ENCODE measurements at places on chromosomes 3 and 15. TPM values are rescaled to one million over a fixed set of nuclear protein-coding genes. Genes with fewer than 3 reads are reported as not detected.
A peak's percentile ranks its signal among the peaks of the same experiment; 100 is the strongest.

GTF2E1 gene
- 16.8 TPM for total RNA-seq

DNA sequence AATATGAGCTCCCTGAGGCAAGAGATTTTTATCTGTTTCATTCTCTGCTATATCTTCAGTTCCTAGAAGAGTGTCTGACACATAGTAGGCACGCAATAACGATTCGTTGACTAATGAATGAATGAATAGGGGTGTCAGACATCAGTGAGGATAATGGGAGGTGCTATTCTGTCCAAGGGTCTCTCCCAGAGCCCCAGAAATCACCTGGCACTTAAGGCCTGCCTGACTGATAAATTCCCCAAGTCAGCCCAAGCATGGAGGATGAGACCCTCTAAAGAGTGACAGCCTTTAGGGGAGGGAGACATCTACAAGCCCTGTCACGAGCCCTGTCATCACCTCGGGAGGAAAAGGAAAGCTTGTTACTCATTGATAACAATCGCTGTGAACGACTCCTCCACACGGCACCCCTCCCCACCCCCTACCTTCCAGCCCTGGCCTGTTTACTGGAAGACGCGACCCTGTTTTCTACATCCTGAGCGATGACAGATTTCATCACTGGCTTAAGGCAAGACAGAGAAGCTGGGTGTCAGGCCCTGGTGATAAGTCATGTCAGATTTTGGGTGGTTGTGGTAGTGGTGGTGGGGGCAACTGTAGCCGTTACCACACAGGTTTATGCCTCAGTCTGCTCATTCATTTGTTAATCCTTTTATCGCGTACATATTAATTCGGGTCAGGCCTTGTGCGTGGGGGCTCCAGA, 23.1 kb downstream of the BHLHE40 start:
- H3K27ac ChIP-seq = no peak overlapping the region
- H3K36me3 ChIP-seq = no peaks in the 10 kb centered on the region
- no peaks in the 10 kb centered on the region for H3K4me1 ChIP-seq
- no peak for DNase-seq
- no peaks in the 10 kb centered on the region for H3K27me3 ChIP-seq
- no peak overlapping the region for H3K4me3 ChIP-seq

DNA sequence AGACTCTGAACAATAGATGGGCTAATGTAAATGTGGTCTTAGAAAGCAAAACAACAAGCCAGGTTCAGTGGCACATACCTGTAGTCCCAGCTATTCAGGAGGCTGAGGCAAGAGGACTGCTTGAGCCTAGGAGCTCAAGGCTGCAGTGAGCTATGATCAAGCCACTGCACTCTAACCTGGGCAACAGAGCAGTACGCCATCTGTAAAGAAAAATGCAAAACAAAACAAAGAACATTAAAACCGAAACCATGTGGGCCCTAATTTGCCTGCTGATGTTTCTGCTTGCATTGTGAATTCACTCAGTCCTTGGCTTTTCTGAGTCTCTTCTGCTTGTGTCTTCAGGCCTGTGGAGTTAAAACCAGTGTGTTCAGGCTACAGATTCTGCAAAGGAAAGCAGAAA, 56.7 kb downstream of the CCNL1 start:
- H3K4me1 ChIP-seq = peaks cover 4% of the 10 kb centered on the region
- H3K27ac ChIP-seq = no peak overlapping the region
- H3K4me3 ChIP-seq = no peak overlapping the region
- H3K36me3 ChIP-seq = no peaks in the 10 kb centered on the region
- no peaks in the 10 kb centered on the region for H3K27me3 ChIP-seq

GRCh38 chr15:52351206-52351908, 55.8 kb upstream of the MYO5C start:
- DNase-seq = no peak
- H3K36me3 ChIP-seq = peaks cover 13% of the 10 kb centered on the region
- no peak overlapping the region for H3K4me3 ChIP-seq
- H3K27ac ChIP-seq = no peak overlapping the region
- no peaks in the 10 kb centered on the region for H3K4me1 ChIP-seq

- H3K4me1 ChIP-seq = no peaks in the 10 kb centered on the region
- H3K27ac ChIP-seq = no peak overlapping the region
- peak; percentile 71 for DNase-seq
Observed at GRCh38 chr15:77840991-77841775, 208.5 kb upstream of the LINGO1 start.

DNA sequence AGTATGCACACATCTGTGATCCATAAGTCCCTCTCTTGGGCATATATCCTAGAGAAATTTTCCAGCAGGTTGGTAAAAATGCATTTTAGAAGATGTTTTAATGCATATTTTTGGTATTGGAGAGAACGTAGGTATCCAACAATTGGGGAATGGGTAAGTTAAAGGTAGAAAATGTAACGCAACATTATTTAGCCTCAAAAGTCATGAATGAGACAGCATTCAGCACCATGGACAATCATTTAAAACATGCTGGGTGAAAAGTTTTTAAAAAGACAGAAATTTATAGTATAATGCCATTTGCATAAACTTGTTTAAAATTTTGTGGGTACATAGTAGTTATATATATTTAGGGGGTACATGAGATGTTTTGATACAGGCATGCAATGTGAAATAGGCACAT, 43.4 kb downstream of the TRIM69 start:
- no peak for DNase-seq
- H3K36me3 ChIP-seq = no peaks in the 10 kb centered on the region
- H3K4me3 ChIP-seq = no peak overlapping the region
- H3K27me3 ChIP-seq = no peaks in the 10 kb centered on the region

DNA sequence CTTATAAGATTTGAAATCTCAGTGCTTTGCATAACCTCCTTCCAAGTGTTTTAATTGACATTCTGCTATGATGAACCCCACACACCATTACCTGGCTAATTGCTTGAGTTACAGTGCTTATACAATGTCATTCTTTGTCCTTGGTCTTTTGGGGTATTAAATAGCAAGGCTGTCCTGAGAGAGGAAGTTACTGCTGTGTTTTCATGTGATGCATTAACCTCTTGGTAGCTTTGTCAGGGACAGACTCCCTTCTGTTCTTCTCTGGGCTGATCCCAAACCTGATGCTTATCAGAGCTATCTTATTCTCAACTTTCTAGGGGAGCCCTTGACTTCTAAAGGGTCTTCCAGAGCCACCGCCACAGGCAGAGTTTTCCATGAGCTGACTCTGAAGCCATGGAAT, 12.4 kb upstream of the OTOL1 start:
- no peaks in the 10 kb centered on the region for H3K27me3 ChIP-seq
- no peak overlapping the region for H3K4me3 ChIP-seq
- H3K4me1 ChIP-seq = no peaks in the 10 kb centered on the region
- H3K36me3 ChIP-seq = no peaks in the 10 kb centered on the region
- no peak overlapping the region for H3K27ac ChIP-seq

GRCh38 chr15:99438224-99438585, 127.6 kb upstream of the MEF2A start:
- peak; percentile 44 for DNase-seq
- H3K4me1 ChIP-seq = peaks cover 54% of the 10 kb centered on the region
- H3K4me3 ChIP-seq = no peak overlapping the region
- H3K27ac ChIP-seq = no peak overlapping the region

DNA sequence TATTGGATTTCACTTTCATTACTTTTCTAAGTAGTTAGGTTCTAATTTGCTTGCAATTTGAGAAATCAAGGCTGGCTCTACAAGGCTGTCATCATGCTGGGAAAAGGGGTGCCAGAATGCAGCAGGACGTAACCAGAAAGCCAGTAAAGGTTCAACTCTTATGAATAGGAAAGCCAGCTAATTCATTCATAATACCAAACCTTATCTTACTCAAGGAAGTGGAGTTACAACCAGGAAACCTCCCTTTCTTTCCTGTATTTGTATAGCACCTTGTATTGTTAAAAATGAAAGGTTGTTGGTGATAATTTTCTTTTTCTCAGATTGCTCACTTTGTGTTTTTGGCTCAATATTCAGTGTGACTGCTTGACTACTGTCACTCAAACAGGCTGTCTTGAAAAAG, 109.4 kb downstream of the FILIP1L start:
- peaks cover 13% of the 10 kb centered on the region for H3K4me1 ChIP-seq
- no peak overlapping the region for H3K27ac ChIP-seq
- H3K36me3 ChIP-seq = no peaks in the 10 kb centered on the region
- no peak for DNase-seq
- no peaks in the 10 kb centered on the region for H3K27me3 ChIP-seq

DNA sequence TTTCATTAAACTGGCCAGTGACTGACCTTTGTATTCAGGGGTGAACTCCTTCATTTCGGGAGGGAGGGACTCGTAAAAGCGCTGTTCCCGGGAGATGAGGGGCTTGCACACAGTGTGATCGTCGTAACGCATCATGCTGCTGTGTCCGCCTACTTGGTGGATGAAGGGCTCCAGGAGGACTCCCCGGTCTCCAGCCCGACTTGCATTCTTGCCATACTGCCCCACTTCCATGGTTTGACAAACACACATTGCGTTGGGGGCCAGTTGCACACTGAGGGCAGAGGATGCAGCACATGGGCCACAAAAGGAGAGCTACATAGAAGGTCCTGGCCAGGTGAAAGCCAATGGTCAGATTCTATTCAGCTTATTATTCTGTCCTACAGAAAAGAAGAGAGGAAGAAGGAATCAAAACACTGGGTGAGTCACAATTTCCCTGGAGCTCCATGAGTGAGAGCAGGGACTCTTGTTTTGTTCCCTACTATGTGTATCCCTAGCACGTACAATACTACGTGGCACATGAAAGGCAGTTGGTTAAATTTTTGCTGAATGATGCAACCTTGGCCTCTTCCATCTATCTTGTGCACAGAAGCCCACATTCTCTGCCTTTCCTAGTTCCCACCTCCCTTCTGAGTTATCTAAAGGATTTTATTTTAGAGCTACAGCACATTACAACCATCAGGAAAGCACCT, 24.2 kb upstream of the GMPPB start:
- H3K4me1 ChIP-seq = peaks cover 1% of the 10 kb centered on the region
- no peaks in the 10 kb centered on the region for H3K27me3 ChIP-seq
- no peak for DNase-seq
- H3K4me3 ChIP-seq = no peak overlapping the region

- no peaks in the 10 kb centered on the region for H3K36me3 ChIP-seq
- no peaks in the 10 kb centered on the region for H3K4me1 ChIP-seq
- DNase-seq = no peak
- no peaks in the 10 kb centered on the region for H3K27me3 ChIP-seq
- no peak overlapping the region for H3K4me3 ChIP-seq
Observed at GRCh38 chr15:50275908-50276307, 10.4 kb upstream of the HDC start.

DNA sequence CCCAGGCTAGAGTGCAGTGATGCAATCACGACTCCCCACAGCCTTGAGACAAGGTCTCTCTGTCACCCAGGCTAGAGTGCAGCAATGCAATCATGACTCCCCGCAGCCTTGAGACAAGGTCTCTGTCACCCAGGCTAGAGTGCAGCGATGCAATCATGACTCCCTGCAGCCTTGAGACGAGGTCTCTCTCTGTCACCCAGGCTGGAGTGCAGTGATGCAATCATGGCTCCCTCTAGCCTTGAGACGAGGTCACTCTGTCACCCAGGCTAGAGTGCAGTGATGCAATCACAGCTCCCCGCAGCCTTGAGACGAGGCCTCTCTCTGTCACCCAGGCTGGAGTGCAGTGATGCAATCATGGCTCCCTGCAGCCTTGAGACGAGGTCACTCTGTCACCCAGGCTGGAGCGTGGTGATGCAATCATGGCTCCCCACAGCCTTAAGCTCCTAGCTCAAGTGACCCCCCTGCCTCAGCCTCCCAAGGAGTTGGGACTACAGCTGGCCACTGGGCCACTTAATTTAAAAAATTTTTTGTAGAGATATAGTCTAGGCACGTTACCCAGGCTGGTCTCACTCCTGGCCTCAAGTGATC, 26.1 kb downstream of the TFRC start:
- no peaks in the 10 kb centered on the region for H3K4me1 ChIP-seq
- H3K4me3 ChIP-seq = no peak overlapping the region
